ENCODE measurements at places on chromosomes 16 and 17. TPM values are rescaled to one million over a fixed set of nuclear protein-coding genes. Genes with fewer than 3 reads are reported as not detected.

Gene ZC3H18
- total RNA-seq, result 83.4 TPM

Gene ST6GALNAC1
- total RNA-seq, result not detected

Gene SLC22A31
- 0.25 TPM for total RNA-seq

Gene ENPP7
- 0.14 TPM for total RNA-seq

Gene TMIGD1
- not detected for total RNA-seq

Gene KDM8
- 20.1 TPM for total RNA-seq

Gene USP31
- 6.0 TPM for total RNA-seq

Gene HS3ST4
- not detected for total RNA-seq

Gene C16orf92
- not detected for total RNA-seq

Gene ANKRD40CL
- total RNA-seq, result not detected

Gene ZSCAN10
- total RNA-seq, result 0.37 TPM

Gene ABCA9
- 0.09 TPM for total RNA-seq

Gene PYDC1
- not detected for total RNA-seq

Gene KRTAP4-4
- total RNA-seq, result not detected

Gene CDRT15L2
- not detected for total RNA-seq

Gene FOXN1
- total RNA-seq, result not detected

Gene NPIPB8
- 2.4 TPM for total RNA-seq

Gene TNFRSF13B
- not detected for total RNA-seq

Gene HS3ST3A1
- total RNA-seq, result not detected

Gene CA5A
- total RNA-seq, result not detected

Data from activated naive CD8-positive, alpha-beta T cell treated with anti-CD3 and anti-CD28 coated beads, Interleukin-2, amount 10 ng/mL, durations not matched to agents 7 days and 5 days (primary cell).